ENCODE measurements at places on chromosomes 2 and 18. TPM values are rescaled to one million over a fixed set of nuclear protein-coding genes. Genes with fewer than 3 reads are reported as not detected.

MAP3K19 gene
- not detected for polyA plus RNA-seq

NR4A2 gene
- polyA plus RNA-seq, result 1.5 TPM

TOGARAM2 gene
- polyA plus RNA-seq, result 0.09 TPM

GKN1 gene
- not detected for polyA plus RNA-seq

EGR4 gene
- polyA plus RNA-seq, result not detected

CELF4 gene
- polyA plus RNA-seq, result not detected

SERPINB2 gene
- polyA plus RNA-seq, result 22.1 TPM

SCYGR4 gene
- polyA plus RNA-seq, result not detected

RNF152 gene
- 6.5 TPM for polyA plus RNA-seq

CASP8 gene
- 16.8 TPM for polyA plus RNA-seq

VSNL1 gene
- not detected for polyA plus RNA-seq
